ENCODE measurements at places on chromosomes 7 and 10. TPM values are rescaled to one million over a fixed set of nuclear protein-coding genes. Genes with fewer than 3 reads are reported as not detected.

GRCh38 chr7:135950972-135951371 is 26.2 kb downstream of the MTPN start:
- no peak for DNase-seq

DNA sequence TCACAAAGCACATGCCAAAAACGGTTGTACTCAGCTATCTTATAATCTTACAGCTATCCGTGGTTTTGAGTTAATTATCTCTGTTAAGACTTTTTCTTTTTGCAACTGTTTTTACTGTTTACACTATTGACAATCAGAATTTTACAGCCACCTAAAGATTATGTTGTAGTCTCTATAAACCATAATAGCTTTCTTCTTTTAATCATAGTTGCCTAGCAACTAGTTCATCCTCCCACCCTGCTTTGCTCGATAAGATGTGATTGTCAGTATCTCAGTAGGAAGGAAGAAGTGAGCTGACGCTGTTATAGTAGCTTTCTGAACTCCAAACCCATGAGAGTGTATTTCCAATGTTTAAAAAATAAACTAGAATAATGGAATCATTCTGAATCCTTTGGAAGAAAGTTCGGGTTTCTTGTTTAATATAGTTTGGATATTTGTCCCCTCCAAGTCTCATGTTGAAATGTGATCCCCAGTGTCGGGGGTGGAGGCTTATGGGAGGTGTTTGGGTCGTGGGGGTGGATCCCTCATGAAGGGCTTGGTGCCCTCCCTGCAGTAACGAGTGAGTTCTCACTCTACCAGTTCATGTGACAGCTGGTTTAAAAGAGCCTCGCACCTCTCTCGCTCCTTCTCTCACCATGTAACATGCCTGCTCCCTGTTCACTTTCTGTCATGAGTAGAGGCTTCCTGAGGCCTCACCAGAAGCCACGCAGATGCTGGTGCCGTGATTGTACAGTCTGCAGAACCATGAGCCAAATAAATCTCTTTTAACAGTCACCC is 68.1 kb downstream of the SVOPL start:
- no peak for DNase-seq

Gene VENTX
- total RNA-seq, result not detected

Gene ZNF804B
- total RNA-seq, result not detected

DNA sequence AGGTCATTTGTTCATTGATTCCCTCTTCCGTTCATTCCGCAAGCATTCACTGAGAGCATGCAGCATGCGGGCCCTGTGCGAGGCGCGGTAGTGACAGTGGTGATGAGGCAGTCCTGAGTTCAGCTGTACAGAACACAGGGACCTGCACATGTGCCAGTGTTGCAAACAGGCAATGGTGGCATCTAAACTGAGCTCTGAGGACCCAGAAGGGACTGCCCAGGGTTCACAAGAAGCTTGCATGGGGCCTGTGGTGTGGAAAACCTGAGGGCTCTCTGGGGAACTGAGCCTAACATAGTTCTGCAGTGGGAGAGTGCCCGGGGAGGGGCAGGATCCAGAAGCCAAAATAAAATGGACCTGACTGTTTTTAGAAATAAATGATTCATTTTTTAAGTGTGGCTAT is 13.2 kb downstream of the ZNF488 start:
- no peak for DNase-seq

- DNase-seq, result no peak
These were observed 7.8 kb downstream of the ZNF680 start for GRCh38 chr7:64555046-64555445.

Data from naive thymus-derived CD8-positive, alpha-beta T cell (primary cell).